ENCODE measurements at places on chromosomes 12 and 14.

GRCh38 chr12:49819786-49820185 is 8.4 kb downstream of the NCKAP5L start:
- no peak for DNase-seq

DNA sequence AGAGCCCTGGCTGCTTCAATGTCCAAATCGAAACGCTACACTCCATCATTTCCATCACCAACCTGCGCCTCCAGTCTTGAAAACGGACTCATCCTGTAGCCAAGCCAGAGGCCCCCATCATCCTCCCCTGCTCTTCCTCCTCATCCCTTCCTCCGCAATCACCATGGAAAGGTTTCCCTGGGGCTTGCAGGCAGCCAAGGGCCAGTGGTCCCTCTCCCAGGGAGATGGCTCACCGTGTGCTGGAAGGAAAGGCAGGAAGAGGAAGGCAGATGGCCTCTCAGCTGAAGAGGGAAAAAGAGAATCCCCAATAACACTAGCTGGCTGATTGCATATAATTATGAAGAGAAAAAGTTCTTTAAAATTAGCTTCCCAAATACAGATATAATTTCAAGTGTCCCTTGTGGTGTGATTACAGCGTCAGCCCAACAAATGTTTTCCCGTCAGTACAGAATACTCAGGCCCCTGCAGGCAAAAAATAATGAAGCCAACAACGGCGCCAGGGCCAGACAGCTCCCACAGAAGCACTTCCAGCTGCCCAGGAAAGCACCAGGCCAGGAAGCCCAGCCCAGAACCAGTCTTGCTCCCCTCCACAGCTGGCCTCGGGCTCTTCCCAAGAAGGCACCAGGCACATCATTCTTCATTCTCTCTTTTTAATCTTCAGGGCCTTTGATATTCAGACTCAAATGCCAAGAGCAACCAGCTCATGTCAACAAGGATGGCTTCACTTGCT is 24.7 kb downstream of the ITPK1 start:
- no peak for DNase-seq

DNA sequence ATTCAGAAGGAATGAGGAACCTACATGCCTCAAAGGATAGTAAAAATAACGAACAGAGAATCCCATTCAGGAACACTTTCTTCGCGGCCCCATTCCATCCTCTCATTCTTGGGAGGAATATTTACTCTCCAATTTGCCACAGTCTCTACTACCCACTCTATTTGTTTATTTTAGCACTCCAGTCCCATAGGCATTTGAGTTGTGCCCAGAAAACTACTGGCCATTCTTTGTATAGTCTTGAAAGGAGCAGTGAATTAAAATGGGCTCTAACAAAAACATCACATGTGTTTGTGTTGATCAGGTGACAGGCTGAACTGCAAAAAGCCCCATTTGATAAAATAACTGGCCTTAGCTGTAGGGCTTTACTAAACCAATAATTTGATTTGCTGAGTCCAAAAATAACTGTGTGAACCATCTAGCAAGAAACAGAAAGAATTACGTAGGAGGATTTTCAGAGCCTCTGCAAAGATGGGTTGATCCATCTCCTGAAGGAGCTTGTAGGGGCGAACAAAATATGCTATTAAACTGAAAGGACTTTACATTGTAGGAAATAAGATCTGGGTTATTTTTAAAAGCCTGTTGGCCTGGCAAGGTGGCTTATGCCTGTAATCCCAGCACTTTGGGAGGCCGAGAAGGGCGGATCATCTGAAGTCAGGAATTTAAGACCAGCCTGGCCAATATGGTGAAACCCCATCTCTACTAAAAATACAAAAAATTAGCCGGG is 142.3 kb upstream of the CPNE8 start:
- no peak for DNase-seq

DNA sequence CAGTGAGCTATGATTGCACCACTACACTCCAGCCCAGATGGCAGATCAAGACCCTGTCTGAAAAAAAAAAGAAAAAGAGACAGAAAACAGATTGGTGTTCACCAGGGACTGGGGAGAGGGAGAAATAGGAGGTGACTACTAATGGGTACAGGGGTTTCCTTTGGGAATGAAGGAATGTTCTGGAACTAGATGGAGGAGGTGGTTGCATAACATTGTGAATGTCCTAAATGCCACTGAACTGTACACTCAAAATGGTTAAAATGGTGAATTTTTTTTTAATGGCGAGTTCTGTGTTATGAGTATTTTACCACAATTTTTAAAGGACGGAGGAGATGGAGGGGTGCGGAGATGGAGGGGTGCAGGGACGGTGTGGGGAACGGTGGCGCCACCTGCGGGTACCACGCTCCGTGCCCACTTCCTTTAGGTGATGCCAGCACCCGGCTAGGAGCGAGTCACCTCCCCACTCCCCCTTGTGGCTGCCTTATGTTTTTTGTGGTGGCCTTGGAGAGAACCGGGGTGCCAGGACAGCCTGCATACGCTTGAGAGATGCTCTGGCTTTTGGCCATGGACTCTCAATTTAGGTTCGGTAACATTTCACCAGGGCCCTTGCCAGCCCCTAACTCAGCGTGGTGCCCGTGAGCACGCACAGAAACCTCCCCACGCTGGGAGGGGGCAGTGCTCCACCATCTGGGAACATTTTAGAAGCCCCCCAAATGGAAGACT is 16.1 kb downstream of the UBC start:
- DNase-seq: no peak

DNA sequence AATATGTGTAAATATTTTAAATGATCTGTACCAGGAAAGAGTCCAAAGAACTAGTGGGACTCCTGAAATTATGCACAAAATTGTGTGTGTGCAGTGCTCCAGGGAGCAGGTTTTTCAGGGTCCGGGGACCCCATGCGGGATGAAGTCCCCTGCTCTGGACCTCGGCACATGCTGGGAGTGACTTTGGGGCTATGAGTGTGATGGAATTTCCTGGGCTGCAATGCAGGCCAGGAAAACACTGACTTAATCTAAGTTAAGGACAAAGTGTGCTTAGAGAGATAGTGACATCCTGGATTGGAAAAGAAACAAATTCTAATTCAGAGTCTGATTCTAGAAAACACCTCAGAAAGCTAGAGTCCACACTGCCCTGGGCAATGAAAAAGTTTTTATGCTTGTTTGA is 6.2 kb upstream of the MYH6 start:
- DNase-seq: no peak

- no peak for DNase-seq
These were observed 9.2 kb upstream of the PAPLN start for GRCh38 chr14:73227812-73228781.

DNA sequence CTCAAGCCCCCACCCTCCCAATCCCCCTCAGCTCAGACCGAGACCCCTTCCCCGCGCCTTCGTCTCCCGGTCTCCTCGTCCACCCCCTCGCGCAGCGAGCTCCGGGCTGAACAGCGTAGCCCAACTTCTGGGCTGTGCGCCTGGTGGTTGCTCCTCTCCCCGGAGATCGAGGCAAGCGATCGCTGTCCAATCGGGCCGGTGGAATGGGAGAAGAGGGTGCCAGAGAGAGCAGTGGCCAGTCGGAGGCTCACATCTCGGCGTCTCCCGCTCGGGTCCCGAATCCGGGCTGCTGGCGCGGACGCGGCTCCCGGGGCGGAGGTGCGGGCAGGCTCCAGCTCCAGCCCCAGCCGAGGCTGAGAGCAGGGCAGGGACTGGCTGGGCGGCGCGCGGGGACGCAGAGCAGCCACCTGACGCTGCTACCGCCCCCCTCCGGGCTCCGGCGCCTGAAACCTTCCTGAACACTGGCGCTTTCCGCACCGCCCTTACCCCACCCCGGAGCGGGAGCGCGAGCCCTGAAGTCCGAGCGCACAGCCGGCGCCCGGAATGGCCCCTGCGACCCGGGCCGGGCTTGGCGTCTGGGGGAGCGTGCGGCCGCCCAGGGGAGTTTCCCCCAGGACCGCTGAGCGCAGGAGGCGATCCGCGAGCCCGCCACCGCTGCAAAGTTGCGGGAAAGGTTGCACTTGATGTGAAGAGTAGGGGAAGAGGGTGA is 508 bp upstream of the KCNH5 start:
- DNase-seq: no peak

GRCh38 chr12:19938031-19938430 is 430.3 kb upstream of the PDE3A start:
- DNase-seq: no peak

DNA sequence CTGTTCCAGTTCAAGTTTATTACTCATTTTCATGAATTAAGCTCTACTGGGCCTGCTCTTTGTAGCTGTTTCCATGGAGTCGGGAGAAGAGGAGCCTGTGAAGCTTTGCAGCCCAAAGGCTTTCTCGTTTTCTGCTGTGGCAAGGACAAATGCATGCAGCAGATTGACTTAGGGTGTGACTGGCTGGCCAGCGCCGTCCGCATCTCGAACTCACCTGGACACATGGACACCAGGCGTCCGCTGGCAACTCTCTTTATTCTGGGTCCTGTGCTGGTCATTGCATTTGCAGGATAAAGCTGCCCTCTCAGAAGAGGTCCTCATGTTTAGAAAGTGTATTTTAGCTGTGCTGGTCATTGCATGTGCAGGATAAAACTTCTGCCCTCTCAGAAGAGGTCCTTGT is 350.4 kb downstream of the TMEM121 start:
- DNase-seq: no peak
